ENCODE measurements at places on chromosomes 7 and 10.

GRCh38 chr7:36088966-36089365, 64.1 kb upstream of the EEPD1 start:
- peaks cover 12% of the 10 kb centered on the region for H3K27me3 ChIP-seq
- no peaks in the 10 kb centered on the region for H3K36me3 ChIP-seq
- no peak overlapping the region for H3K27ac ChIP-seq
- no peaks in the 10 kb centered on the region for H3K4me1 ChIP-seq
- no peak overlapping the region for H3K4me3 ChIP-seq

DNA sequence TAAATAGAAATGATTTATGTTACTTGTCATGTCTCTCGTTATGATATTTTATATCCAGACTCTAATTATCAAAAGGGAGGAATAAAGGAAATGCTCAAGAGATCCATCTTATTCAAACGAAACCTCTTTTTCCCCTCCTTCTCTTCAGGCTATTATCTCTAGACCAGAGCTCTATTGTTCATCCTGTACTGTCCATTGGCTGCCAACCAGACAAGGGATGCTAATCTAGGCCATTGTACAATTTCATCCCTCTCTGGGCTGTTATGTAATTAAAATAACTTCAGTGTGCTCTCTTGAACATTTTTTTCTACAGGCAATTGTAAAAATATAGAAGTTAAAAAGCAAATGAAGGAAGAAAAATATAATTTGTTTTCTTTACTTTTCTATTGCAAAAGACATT, 220.4 kb downstream of the HDAC9 start:
- no peaks in the 10 kb centered on the region for H3K36me3 ChIP-seq
- H3K27ac ChIP-seq = no peak overlapping the region
- no peaks in the 10 kb centered on the region for H3K4me1 ChIP-seq

DNA sequence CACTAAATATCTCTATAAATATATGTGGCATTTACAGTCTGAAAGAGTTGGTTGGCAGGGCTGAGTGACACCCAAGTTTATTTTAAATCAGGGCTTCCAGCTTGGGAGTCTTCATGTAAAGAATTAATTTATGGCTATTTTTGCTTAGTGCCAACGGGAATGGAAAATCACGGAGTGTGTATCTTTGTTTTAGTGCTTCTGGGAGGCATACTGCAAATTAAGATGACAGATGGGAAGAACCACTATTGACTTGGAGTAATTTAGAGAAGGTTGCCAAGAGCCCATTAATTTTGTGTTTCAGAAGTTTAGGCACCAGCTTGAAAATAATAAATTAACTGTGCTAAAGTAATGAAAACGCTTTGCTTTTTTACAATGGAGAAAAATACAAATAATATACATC, 135.2 kb downstream of the GPR37 start:
- no peak for DNase-seq
- no peaks in the 10 kb centered on the region for H3K4me1 ChIP-seq
- H3K27ac ChIP-seq = no peak overlapping the region
- H3K27me3 ChIP-seq = no peaks in the 10 kb centered on the region

GRCh38 chr10:124254490-124254889, 161.1 kb upstream of the CHST15 start:
- no peaks in the 10 kb centered on the region for H3K27me3 ChIP-seq
- H3K36me3 ChIP-seq = no peaks in the 10 kb centered on the region
- DNase-seq = no peak
- no peaks in the 10 kb centered on the region for H3K4me1 ChIP-seq
- no peak overlapping the region for H3K4me3 ChIP-seq

- no peaks in the 10 kb centered on the region for H3K27me3 ChIP-seq
- H3K4me1 ChIP-seq = no peaks in the 10 kb centered on the region
- H3K27ac ChIP-seq = no peak overlapping the region
- no peaks in the 10 kb centered on the region for H3K36me3 ChIP-seq
- no peak overlapping the region for H3K4me3 ChIP-seq
These were observed 108.3 kb upstream of the CDK6 start for GRCh38 chr7:92944633-92945032.

GRCh38 chr10:116589926-116590325, 833 bp upstream of the PNLIPRP1 start:
- no peak for DNase-seq
- H3K36me3 ChIP-seq = no peaks in the 10 kb centered on the region
- no peaks in the 10 kb centered on the region for H3K27me3 ChIP-seq
- no peak overlapping the region for H3K27ac ChIP-seq
- H3K4me3 ChIP-seq = no peak overlapping the region

DNA sequence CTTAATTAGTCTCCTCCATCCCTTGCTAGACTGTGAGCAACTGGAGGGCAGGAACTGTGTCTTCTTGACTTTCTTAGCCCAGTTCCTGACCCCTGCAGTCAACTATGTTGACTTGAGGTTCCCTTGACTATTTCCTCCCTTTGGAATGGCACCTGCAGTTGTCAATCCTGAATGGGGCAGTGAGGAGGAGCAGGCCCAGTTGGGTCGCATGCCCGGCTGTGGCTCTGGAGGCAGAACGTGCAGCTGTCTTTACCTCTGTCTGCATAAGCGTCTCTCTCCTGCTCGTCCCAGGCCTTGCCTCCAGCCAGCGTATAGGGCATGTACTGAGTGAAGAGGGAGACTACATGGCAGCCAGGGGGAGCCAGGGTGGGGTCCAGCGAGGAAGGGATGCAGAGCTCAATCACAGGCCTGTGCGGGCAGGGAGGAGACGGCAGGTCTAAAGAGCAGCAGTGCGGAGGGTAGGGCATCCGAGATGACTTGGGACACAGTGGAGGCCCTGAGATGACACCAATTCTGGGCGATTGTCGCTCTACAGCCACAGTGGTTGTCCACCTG, 26.8 kb downstream of the PYROXD2 start:
- H3K27ac ChIP-seq = no peak overlapping the region
- no peak for DNase-seq
- no peak overlapping the region for H3K4me3 ChIP-seq

DNA sequence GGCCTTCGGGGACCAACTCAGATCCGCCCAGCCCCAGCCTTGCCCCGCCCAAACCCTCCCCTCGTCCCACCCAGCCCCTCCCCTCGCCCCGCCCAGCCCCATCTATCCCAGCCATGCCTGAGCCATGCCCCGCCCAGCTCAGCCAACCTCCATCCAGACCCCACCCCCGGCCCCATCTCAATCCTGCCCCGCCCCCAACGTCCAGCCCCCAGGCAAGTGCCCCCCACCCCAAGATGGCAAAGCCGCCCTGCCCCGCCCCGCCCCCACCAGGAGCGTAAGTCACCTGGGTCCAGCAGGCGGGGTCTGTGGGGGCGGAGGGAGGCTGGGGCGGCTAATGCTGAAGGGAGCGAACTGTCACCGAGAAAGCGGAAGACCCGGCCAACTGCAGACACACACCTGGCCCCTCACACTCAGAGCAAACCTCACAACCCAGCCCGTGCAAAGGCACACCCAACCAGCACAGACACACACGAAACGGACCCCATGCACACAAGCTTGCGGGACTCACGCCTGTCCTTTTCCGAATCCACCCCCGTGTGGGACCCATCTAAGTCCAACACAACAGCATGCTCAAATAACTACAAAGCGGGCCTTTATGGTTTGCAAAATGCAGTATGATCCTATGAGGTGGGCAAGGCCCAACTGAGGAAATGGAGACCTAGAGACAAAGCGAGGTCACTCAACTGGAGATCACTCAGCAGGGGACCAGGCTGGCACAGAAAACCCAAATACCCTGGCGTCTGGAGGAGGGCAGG, 11.5 kb upstream of the OGA start:
- H3K27ac ChIP-seq = no peak overlapping the region
- no peaks in the 10 kb centered on the region for H3K36me3 ChIP-seq
- no peak for DNase-seq
- H3K4me1 ChIP-seq = peaks cover 6% of the 10 kb centered on the region

DNA sequence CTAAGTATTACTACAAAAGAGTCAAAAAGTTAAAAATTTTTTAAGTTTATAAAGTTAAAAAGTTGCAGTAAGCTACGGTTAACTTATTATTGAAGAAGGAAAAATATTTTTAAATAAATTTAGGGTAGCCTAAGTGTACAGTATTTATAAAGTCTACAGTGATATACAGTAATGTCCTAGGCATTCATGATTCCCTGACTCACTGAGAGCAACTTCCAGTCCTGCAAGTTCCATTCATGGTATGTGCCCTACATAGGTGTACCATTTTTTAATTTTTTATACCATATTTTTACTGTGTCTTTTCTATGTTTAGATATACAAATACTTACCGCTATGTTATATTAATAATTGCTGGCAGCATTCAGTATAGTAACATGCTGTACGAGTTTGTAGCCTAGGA, 92.3 kb downstream of the CTNNA3 start:
- no peak overlapping the region for H3K4me3 ChIP-seq
- no peaks in the 10 kb centered on the region for H3K36me3 ChIP-seq
- no peaks in the 10 kb centered on the region for H3K27me3 ChIP-seq

DNA sequence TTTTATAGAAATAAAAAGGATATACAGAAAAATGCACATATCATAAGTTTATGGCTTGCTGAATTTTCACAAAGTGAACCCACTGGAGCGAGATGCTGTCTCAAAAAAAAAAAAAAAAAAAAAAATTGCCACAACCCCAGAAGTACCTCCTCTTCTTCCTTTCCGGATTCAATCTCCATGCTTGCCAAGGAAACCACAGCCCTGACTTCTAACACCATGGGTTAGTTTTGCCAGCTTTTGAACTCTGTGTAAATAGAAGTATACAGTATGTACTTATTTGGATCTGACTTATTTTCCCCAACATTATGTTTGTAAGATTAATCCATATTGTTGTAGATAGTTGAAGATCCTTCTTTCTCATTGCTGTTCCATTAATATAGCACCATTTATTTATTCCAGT, 40.0 kb downstream of the FANK1 start:
- no peaks in the 10 kb centered on the region for H3K36me3 ChIP-seq
- H3K27me3 ChIP-seq = no peaks in the 10 kb centered on the region
- H3K4me3 ChIP-seq = no peak overlapping the region
- no peaks in the 10 kb centered on the region for H3K4me1 ChIP-seq
- no peak overlapping the region for H3K27ac ChIP-seq

- H3K4me3 ChIP-seq = no peak overlapping the region
- no peaks in the 10 kb centered on the region for H3K36me3 ChIP-seq
- no peak overlapping the region for H3K27ac ChIP-seq
- H3K4me1 ChIP-seq = peaks cover 7% of the 10 kb centered on the region
These were observed 5.1 kb upstream of the LRRC4 start for GRCh38 chr7:128036226-128036940.

GRCh38 chr7:102287981-102288278, 1.3 kb downstream of the SH2B2 start:
- H3K4me3 ChIP-seq = peak overlapping the region; percentile 97
- no peaks in the 10 kb centered on the region for H3K27me3 ChIP-seq
- no peaks in the 10 kb centered on the region for H3K36me3 ChIP-seq
- H3K4me1 ChIP-seq = peaks cover 4% of the 10 kb centered on the region
- DNase-seq = no peak

DNA sequence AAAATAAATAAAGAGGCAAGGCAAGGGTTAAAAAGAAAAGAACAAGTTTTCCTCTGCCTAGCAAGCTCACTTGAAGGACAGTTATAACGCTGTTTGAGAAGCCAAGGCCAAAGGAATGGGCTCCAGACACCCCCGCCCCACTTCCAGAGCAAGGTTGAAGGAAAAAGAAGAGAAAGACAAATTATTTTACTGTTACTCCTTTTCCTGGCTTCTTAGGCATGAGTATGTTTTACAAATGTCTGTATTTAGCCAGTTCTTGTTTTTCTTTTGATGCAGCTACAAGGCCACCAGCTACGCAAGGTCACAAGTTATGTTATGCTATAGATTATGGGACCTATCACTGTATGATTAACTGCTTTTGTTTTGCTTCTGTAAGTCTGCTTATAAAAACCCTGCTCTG, 94.6 kb downstream of the ZNF22 start:
- H3K27ac ChIP-seq = no peak overlapping the region
- no peak overlapping the region for H3K4me3 ChIP-seq
- H3K36me3 ChIP-seq = no peaks in the 10 kb centered on the region
- H3K4me1 ChIP-seq = no peaks in the 10 kb centered on the region
- no peak for DNase-seq
- H3K27me3 ChIP-seq = peaks cover 3% of the 10 kb centered on the region

DNA sequence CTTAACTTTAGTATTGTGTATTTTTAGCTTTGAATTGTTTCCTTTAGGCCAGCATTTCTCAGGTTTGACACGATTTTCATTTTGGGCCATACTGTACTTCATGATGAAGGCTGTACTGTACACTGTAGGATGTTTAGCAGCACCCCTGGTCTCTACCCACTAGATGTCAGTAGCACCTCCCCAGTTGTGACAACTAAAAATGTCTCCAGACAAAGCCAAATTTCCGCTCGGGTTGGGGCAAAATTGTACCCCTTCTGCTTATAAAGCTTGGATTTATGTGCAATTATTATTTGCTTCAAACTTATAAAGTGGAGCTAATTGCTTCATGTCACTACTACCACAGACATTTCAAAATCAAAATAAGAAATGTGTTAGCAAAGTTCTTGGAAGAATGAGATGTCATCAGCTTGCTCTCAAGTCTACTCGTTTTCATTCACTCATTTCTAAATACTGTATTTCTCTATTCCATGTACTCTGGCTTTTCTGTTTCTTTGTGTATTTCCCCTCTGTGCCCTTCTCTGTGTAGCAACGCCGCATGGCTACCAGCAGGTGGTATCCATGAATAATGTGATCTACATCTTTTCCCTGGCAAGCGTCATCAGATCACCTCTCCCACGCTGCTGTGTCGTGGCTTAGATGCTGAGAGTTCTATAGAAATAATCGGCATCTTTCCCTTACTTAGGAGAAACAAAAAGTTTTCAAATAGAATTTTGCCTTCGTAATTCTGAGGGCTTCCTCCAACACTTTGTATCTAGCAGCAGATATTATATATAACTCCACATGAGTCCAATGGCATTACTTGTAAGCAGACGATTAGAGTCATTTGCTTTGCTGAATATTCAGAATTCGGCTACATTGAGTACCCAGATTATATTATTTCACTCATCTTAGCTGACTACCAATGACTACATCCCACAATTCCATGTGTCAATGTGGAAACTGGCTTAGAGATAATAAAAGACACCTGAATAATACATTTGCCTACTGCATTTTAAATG, 47.8 kb upstream of the CALCR start:
- no peaks in the 10 kb centered on the region for H3K4me1 ChIP-seq
- DNase-seq = peak; percentile 8
- no peak overlapping the region for H3K27ac ChIP-seq
- H3K27me3 ChIP-seq = no peaks in the 10 kb centered on the region

GRCh38 chr7:81062755-81063154, 143.9 kb upstream of the SEMA3C start:
- no peaks in the 10 kb centered on the region for H3K4me1 ChIP-seq
- no peak for DNase-seq
- no peak overlapping the region for H3K4me3 ChIP-seq

Measured in IMR-90 (cell line).